ENCODE measurements at places on chromosomes 13 and 19. TPM values are rescaled to one million over a fixed set of nuclear protein-coding genes. Genes with fewer than 3 reads are reported as not detected.

DNA sequence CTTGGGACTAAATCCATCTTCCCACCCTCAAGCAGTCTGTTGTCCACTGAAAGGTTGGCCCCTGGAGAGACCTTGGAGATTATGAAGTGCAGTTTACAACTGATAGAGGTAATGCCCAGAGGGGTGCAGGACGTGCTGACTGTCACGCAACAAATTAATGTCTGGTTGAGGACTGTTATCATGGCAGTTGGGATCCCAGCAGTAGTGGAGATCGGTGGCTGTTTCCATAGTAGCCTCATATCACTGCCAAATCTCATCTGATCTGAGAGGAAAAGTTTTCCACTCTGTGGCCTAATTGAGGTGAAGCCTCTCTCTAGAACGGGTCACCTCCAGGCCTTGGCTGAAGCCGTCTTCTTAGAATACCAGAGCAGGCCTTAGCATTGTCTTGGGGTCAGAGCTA is 4.1 kb downstream of the TECR start:
- no peak for DNase-seq

DNA sequence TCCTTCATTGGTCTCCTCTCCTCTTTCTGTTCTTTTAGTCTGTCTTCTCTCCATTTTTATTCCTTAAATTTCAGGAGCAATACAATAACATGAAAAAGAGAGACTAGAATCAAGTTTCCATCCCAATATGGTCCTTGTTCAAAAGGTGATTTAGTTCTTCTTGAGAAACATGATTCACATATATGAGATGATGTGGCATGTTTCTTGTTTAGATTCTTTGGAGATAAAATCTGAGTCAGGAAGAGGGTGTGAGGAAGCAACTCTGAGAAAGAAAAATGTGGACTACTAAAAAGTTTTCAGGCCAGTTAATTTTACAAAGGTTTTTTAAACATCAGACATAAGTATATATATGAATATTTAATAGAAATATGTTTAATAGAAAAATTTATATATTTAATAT is 231.4 kb downstream of the OXGR1 start:
- no peak for DNase-seq

DNA sequence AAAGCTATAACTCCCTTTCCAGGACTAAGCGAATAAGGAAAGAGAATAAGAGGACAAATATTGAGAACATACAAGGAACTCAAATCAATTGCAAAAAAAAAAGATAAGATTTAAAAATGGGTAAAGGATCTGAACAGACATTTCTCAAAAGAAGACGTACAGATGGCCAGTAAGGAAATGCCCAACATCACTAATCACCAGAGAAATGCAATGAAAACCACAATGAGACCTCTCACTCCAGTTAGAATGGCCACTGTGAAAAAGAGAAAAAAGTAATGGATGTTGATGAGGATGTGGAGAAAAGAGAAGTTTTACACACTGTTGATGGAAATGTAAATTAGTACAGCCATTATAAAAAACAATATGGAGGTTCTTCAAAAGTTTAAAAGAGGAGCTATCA is 63.8 kb downstream of the VWA8 start:
- DNase-seq: no peak

NXNL1 gene
- total RNA-seq: not detected

DNA sequence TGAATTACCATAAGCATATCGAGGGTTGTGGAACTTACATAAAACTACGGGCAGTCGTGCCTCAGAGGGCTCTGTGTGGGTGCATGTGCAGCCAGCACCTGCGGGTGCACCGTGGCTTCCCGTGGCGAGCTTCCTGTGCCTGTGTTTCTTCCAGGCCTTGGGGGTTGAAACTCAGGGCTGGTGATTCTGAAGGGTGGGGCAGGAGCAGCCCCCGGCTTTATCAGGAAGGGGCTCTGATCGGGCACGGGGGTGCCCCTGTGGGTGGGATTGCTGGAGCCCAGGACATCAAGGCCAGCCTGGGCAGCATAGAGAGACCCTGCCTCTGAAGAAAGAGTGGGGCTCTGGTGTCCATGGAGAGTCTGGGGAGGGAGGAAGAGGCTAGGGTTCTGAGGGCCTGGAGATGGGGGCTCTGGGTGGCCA is 11.1 kb downstream of the ATP4B start:
- DNase-seq: no peak

- DNase-seq: no peak
Measured at GRCh38 chr19:547836-548720, 4.2 kb downstream of the GZMM start.
